ENCODE measurements at places on chromosomes 6 and 20. TPM values are rescaled to one million over a fixed set of nuclear protein-coding genes. Genes with fewer than 3 reads are reported as not detected.

DNA sequence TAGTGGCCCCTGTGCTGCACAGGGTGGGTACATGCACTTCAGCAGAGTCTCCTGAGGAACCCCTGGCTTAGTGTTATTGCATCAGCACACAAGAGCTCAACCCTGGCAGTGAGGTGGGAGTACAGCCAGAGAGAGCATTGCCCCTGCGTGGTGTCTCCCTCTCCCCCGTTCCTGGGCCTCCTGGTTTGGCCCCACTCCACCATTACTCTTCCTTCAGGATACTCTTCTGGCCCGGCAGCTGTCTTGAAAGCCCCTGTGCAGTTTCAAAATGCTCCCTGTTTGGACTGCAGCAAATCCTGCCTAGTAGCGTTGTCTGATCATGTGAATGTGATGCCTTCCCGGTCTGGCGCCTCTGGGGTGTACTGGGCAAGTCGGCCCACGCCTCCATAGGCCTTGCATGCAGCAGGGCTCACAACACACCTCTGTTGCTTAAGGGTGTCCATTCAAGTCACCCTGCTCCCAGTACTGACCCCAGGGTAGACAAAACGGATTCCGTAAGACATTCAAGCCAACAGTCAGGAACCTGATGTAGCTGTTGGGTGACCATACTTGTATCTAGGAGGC lies 32.1 kb downstream of the TXNDC5 start:
- no peak for DNase-seq

GRCh38 chr6:14502551-14502950 lies 385.0 kb downstream of the CD83 start:
- DNase-seq = no peak

- DNase-seq = no peak
Measured at GRCh38 chr6:111890988-111891387, 17.7 kb upstream of the FYN start.

DNA sequence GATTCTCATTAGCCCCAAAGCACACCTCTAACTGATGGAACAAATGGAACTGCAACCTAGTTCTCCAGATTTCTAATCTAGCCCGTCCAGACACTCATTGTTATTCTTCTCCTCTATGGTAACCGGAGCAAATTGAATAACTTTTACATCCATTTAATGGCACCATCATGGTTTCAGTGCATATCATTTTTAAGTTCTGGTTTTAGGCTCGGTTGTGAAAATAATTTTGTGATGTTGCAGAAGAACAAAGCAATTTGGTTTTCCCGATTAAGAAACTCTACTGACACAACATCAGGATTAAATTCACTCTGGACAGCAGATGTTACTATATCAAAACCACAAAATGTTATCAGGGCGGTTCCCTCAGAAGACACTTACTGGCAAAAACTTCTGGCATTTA lies 42.5 kb upstream of the HBS1L start:
- DNase-seq = no peak

DNA sequence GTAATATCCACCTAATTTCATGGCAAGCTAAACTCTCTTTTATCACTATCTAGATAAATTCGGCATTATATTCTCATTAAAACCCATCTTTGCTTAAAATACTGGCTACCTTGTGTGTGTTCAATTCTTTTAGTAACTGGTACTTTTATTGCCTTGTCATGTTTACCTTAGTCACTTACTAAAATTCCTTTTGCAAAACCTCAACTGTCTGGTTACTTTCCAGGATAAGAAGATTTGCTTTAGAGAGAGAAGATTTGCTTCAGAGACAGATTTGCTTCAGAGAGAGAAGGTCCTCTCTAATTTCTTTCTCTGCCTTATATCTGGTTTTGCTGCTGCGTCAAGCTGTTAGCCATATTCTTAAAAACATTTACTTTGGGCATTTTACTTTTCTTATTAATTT lies 151.5 kb upstream of the MLIP start:
- no peak for DNase-seq

GRCh38 chr6:26252077-26252472 lies 112.9 kb upstream of the BTN3A2 start:
- DNase-seq = no peak

The SLC22A7 gene
- not detected for total RNA-seq

The FOXP4 gene
- total RNA-seq = 11.5 TPM

Data from H7 (cell line).